Stimulated activated CD8-positive, alpha-beta memory T cell treated with anti-CD3 and anti-CD28 coated beads, Interleukin-12 subunit alpha, Interleukin-12 subunit beta, amount 100 ng/mL, for 4 hours (primary cell): ENCODE measurements at places on chromosomes 7 and 10.

DNA sequence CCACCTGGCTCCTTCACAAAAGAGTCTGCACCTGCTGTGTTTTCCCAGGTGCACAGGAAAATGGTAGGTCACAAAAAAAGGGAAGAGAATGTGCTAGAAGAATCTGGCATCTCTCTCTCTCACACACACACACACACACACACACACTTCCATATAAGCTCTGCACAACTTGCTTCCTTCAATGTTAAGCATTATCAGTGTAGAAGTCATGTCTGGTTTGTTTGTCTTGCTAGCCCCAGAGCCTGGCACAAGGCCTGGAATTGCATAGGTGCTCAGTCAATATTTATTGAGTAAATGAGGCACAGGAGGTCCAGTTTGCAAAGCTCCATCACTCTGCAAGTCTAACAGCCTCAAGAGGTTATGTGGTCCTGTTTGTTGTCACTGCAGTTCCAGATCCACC lies 867.3 kb upstream of the AUTS2 start:
- DNase-seq = no peak

DNA sequence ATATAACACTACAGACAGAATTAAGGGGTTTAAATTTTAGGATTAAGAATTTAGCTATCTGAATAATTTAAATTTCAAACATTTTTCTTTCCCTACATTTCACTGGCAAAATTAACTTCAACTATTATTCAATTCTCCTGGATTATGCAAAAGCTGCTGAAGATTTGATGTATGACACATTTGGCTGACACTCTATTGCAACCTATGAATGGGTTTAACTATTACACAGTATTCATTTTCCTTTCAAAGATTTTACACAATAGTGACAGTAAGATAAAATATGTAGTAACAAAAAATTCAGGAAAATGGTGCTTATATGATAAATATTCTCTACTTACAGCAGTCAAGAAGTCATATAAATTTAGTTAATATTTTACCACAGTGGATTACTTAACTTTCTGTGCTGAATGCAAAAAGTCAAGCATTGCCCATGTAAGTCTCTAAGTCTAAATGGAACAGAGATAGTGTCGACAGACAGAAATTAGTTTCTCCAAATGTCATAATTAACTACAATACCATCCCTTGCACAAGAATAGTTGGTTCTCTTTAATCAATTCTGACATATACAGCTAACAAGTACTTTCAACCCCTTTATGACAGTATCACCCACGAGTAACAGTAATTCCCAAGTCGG lies 194.1 kb upstream of the FRMD4A start:
- DNase-seq = no peak

- no peak for DNase-seq
Measured at GRCh38 chr10:119283818-119284217, 76.4 kb downstream of the GRK5 start.

GRCh38 chr7:38833329-38833728 lies 75.7 kb downstream of the VPS41 start:
- DNase-seq = no peak

DNA sequence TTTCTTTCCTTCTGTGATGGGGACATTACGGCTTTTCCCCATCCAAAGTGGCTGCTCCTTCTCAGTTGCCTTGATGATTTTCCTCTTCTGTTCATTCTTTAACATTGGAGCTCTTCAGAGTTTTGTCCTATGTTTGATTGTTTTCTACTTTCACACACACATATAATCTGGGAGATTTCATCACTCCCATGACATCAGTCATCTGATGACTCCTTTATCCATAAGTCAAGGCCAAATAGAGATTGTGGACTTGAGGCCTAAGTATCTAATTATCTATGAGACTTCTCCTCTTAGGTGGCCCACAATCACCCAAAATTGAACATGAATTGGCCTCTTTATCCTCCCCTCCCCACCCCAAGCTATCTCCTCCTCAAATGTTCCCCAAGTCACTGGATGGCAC lies 5.3 kb upstream of the COL1A2 start:
- no peak for DNase-seq

GRCh38 chr10:641149-642010 lies 48.1 kb downstream of the DIP2C start:
- DNase-seq = no peak

GRCh38 chr10:5958077-5958476 lies 19.3 kb downstream of the IL15RA start:
- DNase-seq = no peak

GRCh38 chr7:5679048-5679812 lies 102.2 kb downstream of the RNF216 start:
- DNase-seq = no peak

GRCh38 chr7:81327468-81328266 lies 408.8 kb upstream of the SEMA3C start:
- no peak for DNase-seq

DNA sequence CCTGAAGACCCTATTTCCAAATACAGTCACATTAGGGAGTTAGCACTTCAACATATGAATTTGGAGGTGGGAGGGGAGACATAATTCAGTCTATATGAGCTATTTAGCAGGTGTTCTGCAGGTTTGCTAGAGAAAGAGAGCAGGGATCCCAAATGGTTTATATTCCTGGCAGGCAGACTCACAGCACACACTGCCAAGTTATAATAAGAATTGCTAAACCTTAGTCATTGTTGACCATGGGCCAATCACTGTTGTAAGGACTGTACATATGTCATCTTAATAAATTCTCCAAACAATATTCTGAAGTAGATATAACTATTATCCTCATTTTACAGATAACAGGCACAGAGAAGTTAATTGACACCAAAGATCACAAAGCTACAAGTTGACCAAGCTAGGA lies 1.5 kb upstream of the CCDC3 start:
- no peak for DNase-seq

GRCh38 chr7:30924624-30925023 lies 13.0 kb downstream of the AQP1 start:
- no peak for DNase-seq

- DNase-seq = no peak
Measured at GRCh38 chr7:141103847-141104429, 30.1 kb downstream of the TMEM178B start.

- no peak for DNase-seq
Measured at GRCh38 chr7:98946389-98946788, 68.1 kb downstream of the TRRAP start.

DNA sequence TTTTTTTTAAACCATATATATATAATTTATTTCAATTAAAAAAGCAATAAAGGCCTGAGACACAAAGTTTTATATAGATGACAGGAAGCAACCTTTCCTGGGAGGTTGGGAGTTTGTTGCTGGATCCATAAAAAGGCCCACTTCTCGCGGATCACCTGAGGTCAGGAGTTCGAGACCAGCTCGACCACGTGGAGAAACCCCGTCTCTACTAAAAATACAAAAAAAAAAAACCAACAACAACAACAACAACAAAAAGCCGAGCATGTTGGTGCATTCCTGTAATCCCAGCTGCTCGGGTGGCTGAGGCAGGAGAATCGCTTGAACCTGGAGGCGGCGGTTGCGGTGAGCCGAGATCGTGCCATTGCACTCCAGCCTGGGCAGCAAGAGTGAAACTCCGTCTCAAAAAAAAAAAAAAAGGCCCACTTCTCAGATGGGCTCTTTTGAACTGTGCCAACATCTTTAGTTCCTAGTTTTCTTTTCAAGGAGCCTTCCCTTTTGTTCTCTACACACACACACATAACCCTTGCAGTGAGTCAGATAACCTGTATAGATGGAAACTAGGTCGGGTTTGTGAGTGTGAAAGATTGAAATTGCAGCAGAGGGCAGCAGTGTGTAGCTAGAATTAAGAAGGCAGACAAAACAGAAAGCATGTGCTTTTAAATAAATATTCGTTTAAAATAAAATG lies 1.2 kb upstream of the SMNDC1 start:
- peak; percentile 13 for DNase-seq

- DNase-seq = no peak
Measured at GRCh38 chr10:78630944-78631838, 437.6 kb upstream of the ZMIZ1 start.

DNA sequence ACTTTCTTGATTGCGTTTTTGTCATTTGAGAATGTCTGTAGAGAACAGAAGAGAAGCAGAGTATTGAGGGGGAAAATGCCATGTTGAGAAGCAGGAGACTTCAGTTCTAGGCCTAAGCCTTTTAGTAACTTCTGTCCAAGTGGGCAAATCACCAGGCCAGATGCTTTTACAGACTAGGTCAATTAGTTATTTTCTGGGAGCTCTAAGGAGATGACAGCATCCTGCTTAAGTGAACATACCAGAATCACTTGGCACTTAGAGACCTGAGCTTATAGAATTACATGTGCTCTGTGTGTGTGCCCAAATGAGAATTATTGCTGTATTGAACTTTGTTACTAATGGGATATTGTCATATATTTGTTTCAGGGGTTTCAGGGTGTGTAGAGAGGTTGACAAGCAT lies 24.0 kb downstream of the AGK start:
- DNase-seq = no peak
